NT2/D1 (cell line): ENCODE measurements at places on chromosomes 2 and 18.
A peak's percentile ranks its signal among the peaks of the same experiment; 100 is the strongest.

- DNase-seq, result no peak
Observed at GRCh38 chr18:22020127-22020866, 149.1 kb upstream of the GATA6 start.

GRCh38 chr2:145379934-145380333, 860.0 kb upstream of the ZEB2 start:
- no peak for DNase-seq

- DNase-seq, result no peak
Observed at GRCh38 chr18:58314284-58314683, 270.3 kb downstream of the NEDD4L start.

DNA sequence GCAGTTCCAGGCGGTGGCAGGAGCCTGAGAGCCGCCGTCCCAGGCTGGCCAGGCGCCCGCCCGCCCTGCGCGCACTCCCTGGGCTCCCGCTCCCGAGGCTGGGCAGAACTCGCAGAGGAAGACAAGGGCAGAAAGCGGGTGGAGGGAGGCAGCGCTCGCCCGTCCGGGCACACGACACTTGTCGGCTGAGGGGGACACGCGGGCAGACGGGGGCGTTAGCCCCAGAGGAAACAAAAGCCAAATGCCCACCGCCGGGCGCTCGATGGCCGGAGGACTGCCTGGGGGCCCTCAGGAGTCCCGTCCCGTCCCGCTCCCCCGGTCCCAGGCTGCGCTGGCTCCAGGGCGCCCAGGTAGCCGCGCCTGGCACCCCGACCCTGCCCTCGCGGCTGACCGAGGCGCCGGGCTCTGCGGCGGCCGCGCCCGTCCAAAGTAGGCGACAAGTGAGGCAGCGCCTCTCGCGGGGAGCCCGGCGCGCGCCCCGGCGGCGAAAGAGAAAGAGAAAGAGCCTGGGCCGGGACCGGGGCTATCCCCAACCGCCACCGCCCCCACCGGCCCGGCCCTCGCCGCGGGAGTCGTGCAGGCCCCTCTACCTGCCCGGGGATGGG, 491 bp downstream of the L3MBTL4 start:
- DNase-seq, result no peak

GRCh38 chr2:16386431-16386830, 279.2 kb downstream of the CYRIA start:
- no peak for DNase-seq

DNA sequence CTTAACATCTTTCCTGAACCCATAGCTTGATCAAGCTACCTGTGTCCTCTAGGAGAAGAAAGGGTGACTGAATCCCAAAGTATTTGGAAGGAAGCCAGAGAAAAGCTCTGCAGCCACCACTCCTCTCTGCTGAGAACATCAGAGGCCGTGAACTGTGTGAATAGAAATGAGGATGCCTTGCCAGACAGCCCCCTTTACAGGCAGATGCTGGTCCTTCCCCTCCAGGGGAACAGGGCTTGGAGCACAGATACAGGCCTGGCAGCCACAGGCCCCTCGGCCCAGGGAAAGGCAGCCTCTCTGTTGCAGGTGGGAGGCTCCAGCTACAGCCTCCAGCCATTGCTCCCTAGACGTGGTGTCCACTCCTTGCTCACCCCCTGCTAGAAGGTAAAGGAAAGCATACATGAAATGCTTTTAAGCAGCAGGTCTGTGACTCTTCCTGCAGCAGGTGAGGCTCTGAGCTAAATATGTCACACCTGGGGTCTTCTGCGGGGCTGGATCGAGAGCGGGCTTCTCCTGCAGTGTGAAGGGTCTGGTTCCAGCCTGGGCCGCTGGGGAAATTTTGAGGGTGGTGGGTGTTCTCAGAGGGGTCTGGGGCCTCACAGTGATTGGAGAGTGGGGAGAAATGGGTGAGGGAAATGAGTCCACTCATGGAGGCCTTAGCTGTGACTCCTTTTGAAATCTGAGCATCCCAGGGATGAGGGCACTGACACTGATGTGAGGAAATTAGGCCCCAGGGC, 234.0 kb downstream of the KLHL29 start:
- no peak for DNase-seq

DNA sequence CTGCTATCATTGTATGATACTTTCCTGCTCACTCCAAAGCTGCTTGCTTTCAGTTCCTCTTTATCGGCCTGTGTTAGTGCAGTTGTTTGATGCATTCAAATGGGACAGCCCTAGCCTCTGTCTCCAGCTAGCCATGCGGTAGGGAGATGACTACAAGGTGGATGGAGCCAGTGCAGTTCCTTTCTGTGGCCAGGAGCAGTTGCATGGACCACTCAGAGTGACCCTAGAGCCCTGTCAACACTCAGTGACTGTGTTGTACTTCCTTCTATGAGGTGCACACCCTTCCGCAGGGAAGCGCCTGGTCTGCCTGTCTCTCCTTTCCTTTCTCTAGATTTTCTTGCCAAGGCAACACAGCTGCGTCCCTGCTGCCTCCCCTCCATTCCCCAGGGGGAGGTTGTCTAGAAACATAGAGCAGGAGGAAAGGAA, 33.8 kb downstream of the KCNS3 start:
- DNase-seq, result no peak

DNA sequence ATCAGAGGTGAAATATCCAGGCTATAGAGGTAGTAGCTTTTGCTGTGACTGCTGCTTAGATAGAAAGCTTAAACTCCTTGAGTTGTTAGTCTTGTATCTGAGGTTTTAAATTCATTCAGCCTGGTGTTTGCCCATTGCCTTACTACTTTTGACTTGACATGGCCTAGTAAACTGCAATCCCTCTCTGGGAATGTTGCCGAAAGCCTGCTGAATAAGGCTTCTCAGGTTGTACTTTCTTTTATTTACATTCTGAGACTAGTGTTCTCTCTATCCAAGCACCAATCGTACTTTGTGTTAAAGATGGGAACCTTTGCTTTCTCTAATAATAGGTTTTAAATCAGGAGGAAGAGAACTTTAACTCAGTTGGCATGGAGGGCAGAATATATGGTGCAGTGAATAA, 357.6 kb upstream of the CWC22 start:
- DNase-seq, result no peak

- no peak for DNase-seq
Observed at GRCh38 chr18:9824474-9824832, 61.3 kb upstream of the TXNDC2 start.

GRCh38 chr2:200138391-200139124, 167.9 kb upstream of the SPATS2L start:
- DNase-seq, result no peak

GRCh38 chr2:180706694-180707093, 273.7 kb upstream of the UBE2E3 start:
- no peak for DNase-seq

DNA sequence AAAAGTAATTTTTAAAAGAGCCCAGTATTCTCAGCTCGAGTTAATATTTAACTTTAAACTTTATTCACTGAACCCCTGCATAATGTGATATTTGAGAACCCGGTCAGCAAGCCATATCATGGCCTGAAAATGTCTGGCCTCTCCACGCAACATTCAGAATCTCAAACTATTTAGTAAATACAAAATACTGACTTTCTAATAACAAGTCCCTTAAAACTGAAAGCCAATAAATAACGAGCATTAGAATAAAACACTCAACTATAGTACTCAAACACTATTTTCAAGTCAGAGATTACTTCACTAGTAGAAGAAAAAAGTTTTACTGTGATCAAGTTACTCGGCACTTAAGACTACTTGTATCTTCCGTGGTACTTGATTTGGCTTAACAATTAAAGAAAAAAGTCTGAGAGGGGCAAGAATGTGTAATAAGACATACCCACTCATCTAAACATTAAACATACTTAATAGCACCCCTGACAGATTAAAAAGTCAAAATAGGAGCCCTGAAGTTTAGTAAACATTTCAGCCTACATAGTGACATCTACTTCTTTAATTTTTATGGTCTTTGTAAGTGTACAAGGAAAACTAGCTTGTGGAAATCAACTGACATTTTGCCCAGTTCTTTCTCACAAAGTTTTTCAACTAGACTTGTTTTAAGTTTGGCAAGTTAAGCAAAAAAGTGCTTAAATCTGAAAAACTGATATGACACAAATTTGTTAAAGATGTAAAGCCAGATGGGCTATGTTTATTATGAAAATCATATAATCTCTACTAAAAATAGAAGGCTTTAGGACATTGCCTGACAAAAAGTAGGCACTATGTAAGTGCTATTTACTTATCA, 38.2 kb downstream of the RTN4 start:
- DNase-seq, result no peak

- DNase-seq, result no peak
Observed at GRCh38 chr18:49911427-49911826, 98.1 kb upstream of the ACAA2 start.

GRCh38 chr2:45330637-45331409, 280.2 kb downstream of the SRBD1 start:
- no peak for DNase-seq

DNA sequence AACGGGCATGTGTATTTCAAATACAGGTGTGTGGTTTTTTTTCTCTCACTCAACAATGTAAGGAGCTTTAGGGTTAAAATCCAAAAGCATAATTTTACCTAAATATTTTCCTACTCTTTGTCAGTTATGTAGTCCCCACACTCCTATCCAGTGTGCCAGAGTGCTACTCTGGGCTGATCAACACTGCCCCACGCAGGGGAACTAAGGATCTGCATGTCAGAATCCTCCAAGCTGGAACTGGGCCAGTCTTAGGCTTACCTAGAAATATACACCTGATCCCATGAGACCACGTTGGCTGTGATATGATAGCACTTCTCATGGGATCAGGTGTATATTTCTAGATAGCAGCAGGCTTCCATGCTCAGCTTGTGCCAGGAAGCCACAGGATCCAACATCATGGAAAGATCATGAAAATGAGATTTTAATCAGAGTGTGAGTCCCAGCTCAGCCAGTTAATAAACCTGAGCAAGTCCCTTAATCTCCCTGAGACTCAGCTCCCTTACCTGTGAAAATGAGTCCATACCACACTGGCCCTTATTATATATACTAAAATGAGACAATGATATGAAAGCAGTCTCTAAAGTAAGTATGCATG, 29.7 kb downstream of the CCDC141 start:
- peak; percentile 30 for DNase-seq

DNA sequence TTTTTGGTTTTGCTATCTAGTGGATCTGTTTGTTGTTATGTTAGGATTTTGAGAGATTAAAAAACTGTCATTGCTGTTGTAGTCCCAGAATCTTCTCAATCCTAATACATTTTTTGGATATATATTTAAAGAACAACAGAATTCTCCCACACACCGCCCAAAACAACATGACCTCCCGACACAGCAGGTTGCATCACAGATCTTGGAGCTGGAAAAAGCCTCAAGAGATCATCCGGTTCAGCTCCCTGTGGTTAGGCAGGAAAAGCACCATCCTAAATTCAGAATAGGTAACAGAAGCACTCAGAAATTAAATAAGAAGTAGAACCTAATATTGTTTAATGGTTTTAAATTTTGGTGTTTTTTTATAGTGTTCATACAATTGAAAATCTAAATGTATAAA, 251.4 kb upstream of the STON1 start:
- no peak for DNase-seq
